ENCODE measurements at places on chromosomes 1 and 21.
A peak's percentile ranks its signal among the peaks of the same experiment; 100 is the strongest.

- no peak for DNase-seq
These were observed 60.2 kb downstream of the SKI start for GRCh38 chr1:2288311-2288710.

- no peak for DNase-seq
These were observed 35.6 kb downstream of the SHCBP1L start for GRCh38 chr1:182917378-182917777.

DNA sequence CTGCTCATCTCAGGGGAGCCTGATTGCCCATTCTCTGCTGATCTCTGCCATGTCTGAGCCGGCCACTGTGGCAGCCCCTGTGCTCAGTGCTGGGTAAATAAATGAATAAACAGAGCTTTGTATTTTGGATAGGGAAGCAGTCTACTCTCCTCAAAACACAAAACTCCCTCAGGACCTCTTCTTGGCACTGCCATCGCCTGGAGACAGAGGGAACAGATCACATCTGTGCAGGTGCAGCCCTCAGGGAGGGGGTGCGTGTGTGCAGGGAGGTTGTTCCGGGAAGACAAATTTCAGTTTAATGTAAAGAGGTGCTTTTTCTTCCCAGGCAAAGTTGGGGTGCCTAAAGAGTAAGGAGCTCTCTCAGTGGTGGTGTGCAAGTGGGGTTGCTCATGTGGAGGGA, 7.7 kb upstream of the FAM167B start:
- DNase-seq: no peak

DNA sequence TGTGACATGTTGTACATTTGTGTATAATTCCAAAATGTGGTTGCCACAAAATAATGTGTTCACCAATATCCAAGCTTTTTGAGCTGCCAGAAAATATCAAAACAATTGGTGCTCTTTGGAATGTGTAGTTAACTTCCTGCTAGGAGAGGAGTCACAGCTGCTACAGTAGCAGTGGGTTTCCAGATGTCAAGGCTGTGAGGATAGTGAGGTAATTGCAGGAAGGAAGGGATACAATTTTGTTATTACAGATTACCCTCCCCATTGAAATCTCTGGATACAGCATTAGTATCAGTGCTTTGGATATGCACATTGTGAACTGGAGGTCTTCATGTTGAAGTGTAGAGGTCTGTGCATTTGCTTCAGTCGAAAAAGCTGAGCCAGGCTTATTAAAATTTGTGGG, 253.2 kb downstream of the PTPRC start:
- DNase-seq: no peak

DNA sequence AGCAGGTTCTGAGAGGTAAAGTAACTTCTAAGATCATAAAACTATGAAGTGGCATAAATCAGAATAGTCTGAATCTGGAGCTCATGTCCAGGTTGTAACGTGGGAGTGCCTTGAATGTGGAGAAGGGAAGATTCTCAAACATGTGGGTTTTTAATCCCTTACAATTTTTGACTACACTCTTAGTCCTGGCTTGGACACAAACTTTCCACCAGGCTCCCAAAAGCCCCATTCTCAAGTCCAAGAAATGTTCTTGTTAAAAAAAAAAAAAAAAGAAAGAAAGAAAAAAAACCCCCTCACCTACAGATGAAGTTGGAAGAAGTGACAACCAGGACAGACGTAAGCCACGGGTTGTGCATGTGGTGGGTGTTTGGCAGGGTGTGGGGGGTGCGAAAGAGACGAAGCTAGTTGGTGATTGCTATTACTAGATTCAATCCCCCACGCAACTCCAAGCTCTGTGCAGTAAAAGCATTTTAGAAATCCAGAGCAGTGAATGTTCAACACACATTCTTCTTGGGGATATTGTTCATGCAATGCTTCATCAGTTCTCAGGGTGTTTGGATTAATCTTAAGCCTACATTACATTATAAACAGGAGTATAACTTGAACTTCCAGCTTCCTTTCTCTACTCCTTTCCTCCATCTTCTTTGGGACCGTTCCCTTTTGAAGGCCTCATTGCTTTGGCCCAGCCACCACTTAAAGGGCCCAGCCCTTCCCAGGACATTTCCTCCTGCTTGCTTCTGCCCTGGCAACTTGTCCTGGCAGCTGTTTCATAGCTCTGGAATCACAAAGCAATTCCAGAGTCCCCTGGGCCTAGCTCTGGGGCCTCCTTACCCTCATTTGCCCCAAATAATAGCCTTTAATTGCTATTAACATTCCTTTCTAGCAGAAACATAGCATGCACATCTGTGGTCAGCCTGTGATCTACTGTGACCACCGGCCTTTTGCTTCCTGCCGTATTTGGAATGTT, 41.8 kb downstream of the PHC2 start:
- DNase-seq: no peak

DNA sequence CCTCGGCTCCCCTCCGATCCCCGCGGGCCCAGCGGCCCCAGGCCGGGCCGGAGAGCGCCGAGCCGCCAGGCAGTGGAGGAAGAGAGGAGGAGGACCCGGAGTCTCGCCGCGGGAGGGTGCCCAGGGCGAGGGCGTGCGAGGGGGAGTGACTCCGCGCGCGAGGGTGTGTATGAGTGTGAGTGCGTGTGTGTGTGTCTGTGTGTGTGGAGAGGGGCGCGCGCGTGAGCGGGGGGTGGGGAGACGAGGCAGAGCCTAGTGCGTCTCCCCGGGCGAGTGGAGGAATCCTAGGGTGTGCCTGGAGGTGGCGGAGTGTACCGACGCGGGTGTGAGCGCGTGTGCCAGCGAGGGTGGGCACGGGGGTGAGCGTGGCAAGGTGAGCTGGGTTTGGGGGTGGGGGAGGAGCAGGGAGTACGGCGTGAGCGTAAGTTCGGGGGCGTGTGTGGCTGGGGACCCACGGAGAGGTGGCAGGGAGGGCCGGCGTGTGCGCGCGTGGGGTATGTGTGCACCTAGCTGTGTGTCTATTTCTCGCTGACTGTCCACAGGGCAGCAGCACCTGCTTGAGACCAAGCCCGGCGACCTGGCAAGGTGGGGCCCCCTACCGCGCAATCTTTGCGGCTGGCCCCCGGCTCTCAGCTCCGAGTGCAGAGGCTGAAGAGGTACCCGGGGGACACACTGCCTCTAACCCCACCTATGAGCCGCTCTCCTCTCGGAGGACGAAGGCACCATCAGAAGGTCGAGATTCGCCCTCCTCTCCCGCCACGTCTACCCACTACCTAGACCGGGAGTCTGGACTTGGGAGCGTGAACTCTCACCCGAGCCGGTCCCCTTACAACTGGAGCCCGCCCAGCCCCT, 784 bp upstream of the KCND3 start:
- DNase-seq: no peak

DNA sequence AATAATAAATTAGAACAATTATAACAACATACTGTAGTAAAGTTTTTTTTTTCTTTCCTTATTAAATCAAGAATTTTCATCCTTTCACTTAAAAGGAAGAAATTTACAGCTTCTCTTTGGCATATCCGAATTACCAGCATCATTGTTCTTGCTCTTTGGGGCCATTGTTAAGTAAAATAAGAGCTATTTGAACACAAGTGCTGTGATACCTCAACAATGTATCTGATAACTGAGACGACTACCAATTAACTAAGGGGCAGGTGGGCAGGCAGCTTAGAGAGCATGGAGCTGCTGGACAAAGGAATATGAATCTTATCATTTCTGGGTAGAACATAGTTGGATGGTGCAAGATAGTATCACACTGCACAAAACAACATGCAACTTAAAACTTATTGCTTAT, 719.9 kb upstream of the TMPRSS15 start:
- no peak for DNase-seq

GRCh38 chr1:35570589-35571137, 2.5 kb upstream of the TFAP2E start:
- no peak for DNase-seq

DNA sequence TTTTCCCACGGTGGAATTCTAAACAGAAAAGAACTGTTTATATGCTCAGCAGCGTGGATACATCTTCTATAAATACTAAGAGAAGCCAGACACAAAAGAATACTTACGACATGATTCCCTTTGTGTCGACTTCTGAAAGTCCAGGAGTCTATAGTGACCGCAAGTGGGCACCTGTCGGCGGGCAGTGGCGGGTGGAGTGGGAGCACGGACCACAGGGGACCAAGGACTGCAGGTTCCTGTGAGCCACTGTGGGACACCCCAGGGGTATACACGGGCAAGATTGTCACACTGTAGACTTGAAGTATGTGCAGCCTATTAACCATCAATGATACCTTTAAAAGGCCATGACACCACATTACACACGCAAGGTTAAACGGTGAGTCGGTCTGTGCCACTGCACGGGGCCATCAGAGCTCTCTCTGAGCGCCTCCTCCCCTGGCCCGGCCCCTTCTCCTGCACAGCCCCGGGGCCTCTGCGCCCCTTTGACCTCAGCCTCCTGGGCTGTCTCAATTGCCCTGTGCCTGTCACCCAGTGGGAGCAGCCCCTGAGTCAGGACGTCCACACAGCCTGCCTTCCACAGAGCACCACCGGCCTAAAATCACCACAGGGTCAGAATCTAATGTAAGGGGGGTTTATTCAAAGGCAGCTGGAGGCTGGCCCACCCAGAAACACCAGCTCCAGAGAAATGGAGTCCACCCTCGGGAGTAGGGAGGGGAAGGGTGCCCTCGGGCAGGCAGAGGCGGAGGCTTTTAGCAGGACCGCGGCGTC, 90.0 kb upstream of the COL6A1 start:
- no peak for DNase-seq

DNA sequence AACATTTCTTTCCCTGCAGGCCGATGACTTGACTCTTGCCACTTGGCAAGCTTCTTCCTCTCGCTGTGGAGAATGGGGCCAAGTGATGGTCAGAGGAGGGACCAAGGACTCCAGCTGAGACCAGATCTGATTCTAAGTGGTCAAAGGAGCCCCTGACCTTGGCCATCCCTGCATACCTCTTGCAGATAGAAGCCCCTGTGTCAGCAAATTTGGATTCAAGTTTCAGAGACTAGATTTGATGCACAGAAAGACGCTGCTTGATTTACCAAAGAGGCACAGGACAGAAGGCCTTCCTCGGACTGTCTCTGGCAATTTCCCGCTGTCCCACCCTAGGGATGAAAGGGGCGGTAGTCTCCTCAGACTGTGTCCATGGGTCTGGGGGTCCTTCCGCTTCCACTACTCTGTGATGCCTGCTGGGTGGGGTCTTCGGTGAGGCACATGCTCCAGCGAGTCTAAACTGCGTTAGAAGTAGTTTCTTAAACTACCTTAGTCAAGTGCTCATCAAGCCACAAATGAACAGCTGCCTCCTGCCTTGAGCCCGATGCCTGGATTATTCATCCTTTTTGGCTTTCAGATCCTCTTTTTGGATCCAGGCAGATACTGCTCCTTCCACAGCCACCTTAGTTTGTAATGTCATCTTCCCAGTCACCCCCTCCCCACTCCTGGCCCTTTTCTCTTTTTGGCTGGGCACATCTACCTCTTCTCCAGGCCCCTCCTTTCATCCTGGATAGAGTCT, 31.8 kb upstream of the RBM15 start:
- DNase-seq: no peak

DNA sequence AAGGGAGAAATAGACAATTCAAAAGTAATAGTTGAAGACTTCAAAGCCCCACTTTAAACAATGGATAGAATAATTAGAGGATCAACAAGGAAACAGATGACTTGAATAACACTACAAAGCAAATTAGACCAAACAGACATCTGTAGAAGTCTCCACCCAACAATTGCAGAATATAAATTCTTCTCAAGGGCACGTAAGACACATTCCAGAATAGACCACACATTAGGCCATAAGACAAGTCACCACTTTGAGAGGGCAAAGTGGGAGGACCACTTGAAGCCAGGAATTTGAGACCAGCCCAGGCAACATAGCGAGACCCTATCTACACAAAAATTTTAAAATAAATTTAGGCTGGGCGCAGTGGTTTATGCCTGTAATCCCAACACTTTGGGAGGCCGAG, 20.5 kb upstream of the RNF186 start:
- DNase-seq: no peak

GRCh38 chr1:26811057-26811456, 15.4 kb upstream of the ZDHHC18 start:
- DNase-seq: no peak

DNA sequence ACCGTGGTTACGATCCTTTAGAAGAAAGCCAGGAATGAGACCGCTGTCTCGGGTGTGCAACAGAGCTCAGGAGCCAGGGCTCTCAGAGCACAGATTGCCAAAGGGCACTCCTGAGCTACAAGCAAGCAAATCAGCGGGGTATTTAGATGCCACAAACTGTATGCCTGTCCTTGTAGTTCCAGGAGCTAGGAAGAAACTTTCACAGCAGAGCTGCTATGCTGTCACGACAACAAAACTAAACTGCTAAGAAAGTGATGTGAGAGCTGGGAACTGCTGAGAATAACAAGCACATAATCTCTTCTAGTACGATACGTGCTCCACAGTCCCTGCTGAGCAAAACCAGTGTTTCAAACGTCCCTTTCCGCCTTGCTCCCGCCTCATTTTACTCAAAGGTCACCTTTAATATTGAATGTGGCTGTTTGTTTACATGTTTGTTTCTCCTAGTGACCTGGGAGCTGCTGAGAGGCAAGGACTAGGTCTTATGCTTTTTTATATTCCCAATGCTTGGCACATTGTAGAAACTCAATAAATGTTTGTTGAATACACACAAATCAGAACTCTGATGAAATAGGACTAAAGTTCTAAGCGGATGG, 14.7 kb downstream of the GREM2 start:
- DNase-seq: no peak

GRCh38 chr1:35644204-35644603, 2.9 kb upstream of the PSMB2 start:
- DNase-seq: no peak

DNA sequence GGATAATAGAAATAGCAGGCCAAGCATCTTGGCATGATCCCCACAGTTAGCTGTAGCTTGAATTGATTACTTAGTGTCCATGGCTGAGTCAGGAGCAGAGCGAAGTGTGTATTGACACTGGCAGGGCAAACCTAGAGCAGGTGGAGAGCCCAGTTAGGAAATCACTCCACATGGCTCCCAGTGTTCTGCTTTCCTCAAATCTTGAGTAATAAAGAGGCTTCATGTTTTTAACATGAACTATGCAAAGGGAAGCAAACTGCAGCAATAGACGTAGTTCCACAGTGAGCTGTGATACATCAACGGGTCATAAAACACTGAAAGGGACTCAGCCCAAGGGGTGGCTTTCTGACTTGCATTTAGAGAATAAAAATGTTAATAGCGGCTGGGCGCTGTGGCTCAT, 28.9 kb downstream of the RHEX start:
- DNase-seq: no peak

- peak; percentile 42 for DNase-seq
These were observed 92.1 kb downstream of the LRRC8C start for GRCh38 chr1:89725011-89725370.

DNA sequence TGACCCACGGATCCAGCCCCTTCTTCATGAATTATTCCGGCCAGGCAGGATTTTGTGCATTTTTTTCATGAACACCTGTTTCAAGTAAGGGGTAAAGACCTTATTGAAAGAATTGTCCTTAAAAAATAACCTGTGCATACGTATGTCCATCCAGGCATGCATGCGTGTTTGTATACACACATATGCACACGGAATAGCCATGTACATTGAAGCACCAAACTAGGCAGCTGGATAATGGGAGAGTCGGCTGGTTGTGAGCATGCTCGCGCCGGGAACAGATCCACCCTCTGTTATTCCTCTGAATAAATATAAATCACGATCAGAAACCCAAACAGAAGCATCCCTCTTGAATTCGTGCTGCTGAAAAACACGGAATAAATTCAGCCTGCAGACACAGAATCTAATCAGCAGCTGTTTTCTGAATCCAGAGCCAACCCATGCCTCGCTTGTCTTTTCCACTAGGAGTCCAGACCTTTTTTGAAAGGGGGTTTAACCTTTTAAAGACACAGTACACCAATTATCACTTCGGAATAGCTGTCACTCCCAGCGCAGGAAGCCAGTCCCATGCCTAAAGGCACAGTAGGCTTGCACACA, at the start of gene HIVEP3:
TSS of gene HIVEP3 (minus strand) at position 473 of the 594 bp plus-strand sequence.
- no peak for DNase-seq

All from T-helper 2 cell (primary cell).